ENCODE measurements at places on chromosomes 6 and 20. TPM values are rescaled to one million over a fixed set of nuclear protein-coding genes. Genes with fewer than 3 reads are reported as not detected.

TEAD3 gene
- total RNA-seq, result 11.1 TPM

SIRPA gene
- total RNA-seq, result 22.3 TPM

SNAI1 gene
- total RNA-seq, result 0.22 TPM

LBP gene
- total RNA-seq, result not detected

STMND1 gene
- total RNA-seq, result not detected

MED20 gene
- total RNA-seq, result 24.9 TPM

IP6K3 gene
- total RNA-seq, result 3.7 TPM

TRIM38 gene
- total RNA-seq, result 5.3 TPM

FAM209A gene
- 0.77 TPM for total RNA-seq

KCNK17 gene
- 0.33 TPM for total RNA-seq

KCNK5 gene
- 2.4 TPM for total RNA-seq

FLRT3 gene
- total RNA-seq, result 32.1 TPM

ANKRD66 gene
- total RNA-seq, result not detected

MYH7B gene
- 10.7 TPM for total RNA-seq

SFTA2 gene
- total RNA-seq, result not detected

GRM4 gene
- 8.1 TPM for total RNA-seq

SSTR4 gene
- not detected for total RNA-seq

RFX6 gene
- not detected for total RNA-seq

CFAP206 gene
- 3.4 TPM for total RNA-seq

MBOAT1 gene
- total RNA-seq, result 16.5 TPM

HMGN3 gene
- total RNA-seq, result 112 TPM

PRPH2 gene
- 147 TPM for total RNA-seq

BIRC7 gene
- 33.8 TPM for total RNA-seq

HAO1 gene
- total RNA-seq, result not detected

GPX5 gene
- total RNA-seq, result not detected

ALDH8A1 gene
- total RNA-seq, result 1.4 TPM

BPI gene
- 2.4 TPM for total RNA-seq

ULBP3 gene
- 4.2 TPM for total RNA-seq
